ENCODE measurements at places on chromosomes 2 and 18. TPM values are rescaled to one million over a fixed set of nuclear protein-coding genes. Genes with fewer than 3 reads are reported as not detected.

VIL1 gene
- not detected for polyA plus RNA-seq

GRCh38 chr2:219565130-219566080 lies 5.9 kb downstream of the OBSL1 start:
- H3K27ac ChIP-seq, result no peak overlapping the region
- no peaks in the 10 kb centered on the region for H3K36me3 ChIP-seq
- H3K4me3 ChIP-seq, result no peak overlapping the region

SATB2 gene
- 3.8 TPM for polyA plus RNA-seq

GRCh38 chr2:66872081-66872985 lies 437.4 kb downstream of the MEIS1 start:
- H3K27ac ChIP-seq, result peak overlapping the region; percentile 60
- no peaks in the 10 kb centered on the region for H3K27me3 ChIP-seq
- DNase-seq, result peak; percentile 64
- H3K36me3 ChIP-seq, result no peaks in the 10 kb centered on the region

DNA sequence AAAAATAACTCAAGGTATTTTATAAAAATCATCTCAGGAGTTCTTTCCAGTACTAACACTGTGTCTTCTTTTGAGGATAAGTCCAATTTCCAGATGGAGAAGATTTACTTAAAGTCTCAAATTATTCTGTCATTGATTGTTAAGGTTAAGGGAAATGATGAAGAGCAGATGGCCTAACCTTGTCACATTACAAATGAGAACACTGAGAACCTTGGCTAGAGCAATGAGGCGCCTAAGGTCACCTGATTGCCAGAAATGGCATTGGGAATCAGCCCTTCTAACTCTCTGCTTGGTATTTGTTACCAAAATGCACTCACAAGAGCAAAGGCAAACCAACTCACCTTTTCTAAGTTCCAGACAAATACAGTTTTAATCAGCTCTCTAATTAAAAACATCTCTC lies 835.1 kb downstream of the RNF144A start:
- DNase-seq, result no peak
- no peaks in the 10 kb centered on the region for H3K4me1 ChIP-seq
- H3K36me3 ChIP-seq, result no peaks in the 10 kb centered on the region
- H3K4me3 ChIP-seq, result no peak overlapping the region

ZNF407 gene
- 4.4 TPM for polyA plus RNA-seq

GRCh38 chr2:11074246-11074820 lies 80.9 kb upstream of the SLC66A3 start:
- peak overlapping the region; percentile 59 for H3K27ac ChIP-seq
- H3K4me1 ChIP-seq, result no peaks in the 10 kb centered on the region
- no peak for DNase-seq
- H3K36me3 ChIP-seq, result no peaks in the 10 kb centered on the region
- no peaks in the 10 kb centered on the region for H3K27me3 ChIP-seq

GRCh38 chr2:102336502-102336945 lies 19.1 kb upstream of the IL18R1 start:
- no peak overlapping the region for H3K27ac ChIP-seq
- H3K4me3 ChIP-seq, result no peak overlapping the region
- no peak for DNase-seq

- no peak overlapping the region for H3K27ac ChIP-seq
- no peaks in the 10 kb centered on the region for H3K36me3 ChIP-seq
- H3K4me3 ChIP-seq, result no peak overlapping the region
Measured at GRCh38 chr2:107418708-107419107, 408.0 kb upstream of the RGPD4 start.

DNA sequence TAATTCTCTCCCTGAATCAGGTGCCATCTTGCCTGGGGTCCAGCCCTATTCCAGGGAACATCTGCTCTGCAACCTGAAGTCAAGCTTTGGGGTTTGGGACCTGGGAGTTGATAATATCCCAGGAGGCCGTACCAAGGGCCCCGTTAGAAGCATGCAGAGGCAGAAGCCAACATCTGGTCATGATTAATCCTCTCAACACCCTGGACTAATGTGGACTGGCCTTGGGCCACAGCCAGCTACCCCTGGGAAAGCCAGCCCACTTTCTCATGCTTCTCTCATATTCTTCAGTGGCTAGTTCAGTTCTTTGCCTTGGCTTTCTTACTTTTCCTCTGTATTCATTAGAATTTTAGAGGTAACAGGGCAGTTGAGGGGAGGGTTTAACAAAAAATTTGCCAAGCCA lies 515.6 kb upstream of the NRP2 start:
- H3K27ac ChIP-seq, result no peak overlapping the region
- no peaks in the 10 kb centered on the region for H3K27me3 ChIP-seq
- no peak overlapping the region for H3K4me3 ChIP-seq
- H3K4me1 ChIP-seq, result no peaks in the 10 kb centered on the region
- no peaks in the 10 kb centered on the region for H3K36me3 ChIP-seq

DNA sequence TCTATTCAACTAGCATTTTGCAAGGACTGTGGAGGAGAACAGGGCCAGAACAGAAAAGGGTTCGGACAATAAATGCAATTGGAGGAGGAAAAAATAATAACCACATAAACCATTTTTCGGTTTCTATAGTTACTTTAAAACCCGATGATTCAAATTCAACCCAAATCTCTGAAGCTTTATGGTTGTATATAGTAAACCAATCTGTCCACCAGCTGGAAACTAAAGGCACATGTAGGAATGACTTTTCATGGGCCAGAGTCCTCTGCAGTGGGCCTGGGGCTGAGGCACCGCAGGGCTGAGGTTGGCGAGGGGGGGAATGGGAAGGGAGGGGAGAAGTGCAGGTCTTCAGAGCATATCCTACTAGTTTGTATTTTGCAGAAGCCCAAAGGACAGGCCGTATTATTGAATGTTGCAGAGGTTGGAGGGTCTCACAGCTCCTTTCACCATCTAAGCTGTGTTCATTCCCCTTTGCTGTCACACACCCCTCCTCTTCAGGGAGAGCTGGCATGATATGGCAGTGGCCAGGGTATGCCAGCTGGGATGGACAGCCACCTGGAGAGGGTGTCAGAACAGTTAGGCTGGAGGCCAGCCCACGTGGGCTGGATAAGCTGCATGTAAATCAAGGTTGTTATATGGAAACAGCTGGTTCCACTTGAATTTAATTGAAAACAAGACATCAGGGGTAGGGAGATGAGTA lies 267.1 kb downstream of the PRKCE start:
- no peak for DNase-seq
- no peak overlapping the region for H3K27ac ChIP-seq
- no peaks in the 10 kb centered on the region for H3K4me1 ChIP-seq
- no peak overlapping the region for H3K4me3 ChIP-seq

DNA sequence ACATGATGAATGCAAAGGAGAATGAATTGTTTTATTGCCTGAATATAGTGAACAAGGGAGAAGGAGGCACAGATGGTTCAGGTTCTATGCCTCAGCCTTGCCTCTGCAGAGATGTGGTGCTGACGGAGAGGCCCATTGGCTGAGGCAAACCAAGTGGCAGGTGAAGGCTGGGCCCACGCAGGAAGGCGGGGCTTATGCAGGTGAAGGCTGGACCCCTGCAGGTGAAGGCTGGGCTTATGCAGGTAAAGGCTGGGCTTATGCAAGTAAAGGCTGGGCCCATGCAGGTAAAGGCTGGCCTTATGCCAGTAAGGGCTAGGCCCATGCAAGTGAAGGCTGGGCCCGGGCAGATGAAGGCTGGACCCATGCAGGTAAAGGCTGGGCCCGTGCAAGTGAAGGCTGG lies 414.7 kb downstream of the LRATD1 start:
- H3K4me1 ChIP-seq, result peaks cover 6% of the 10 kb centered on the region
- DNase-seq, result no peak

HES6 gene
- polyA plus RNA-seq, result 0.82 TPM

MALL gene
- 3.6 TPM for polyA plus RNA-seq

DNA sequence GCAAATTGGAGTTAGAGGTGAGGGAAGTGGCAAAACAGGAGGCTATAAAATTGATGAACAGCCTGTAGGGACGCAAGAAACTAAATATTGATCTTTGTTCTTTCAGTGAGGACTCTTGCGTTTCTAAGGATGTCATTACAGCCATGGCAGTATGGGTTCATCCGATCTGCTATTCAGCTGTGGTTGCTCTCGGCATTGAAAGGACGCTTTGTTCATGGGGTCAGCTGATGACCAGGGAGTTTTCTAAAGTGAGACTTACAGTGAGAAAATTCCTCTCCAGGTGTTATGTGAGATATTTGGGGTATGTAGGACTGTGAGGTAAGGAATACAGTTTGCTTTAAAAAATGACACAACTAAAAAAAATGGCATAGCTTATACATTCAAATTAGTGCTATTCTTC lies 52.7 kb upstream of the PELI1 start:
- H3K4me1 ChIP-seq, result no peaks in the 10 kb centered on the region
- H3K27ac ChIP-seq, result no peak overlapping the region
- no peak for DNase-seq
- no peak overlapping the region for H3K4me3 ChIP-seq

CNGA3 gene
- 0.03 TPM for polyA plus RNA-seq

DNA sequence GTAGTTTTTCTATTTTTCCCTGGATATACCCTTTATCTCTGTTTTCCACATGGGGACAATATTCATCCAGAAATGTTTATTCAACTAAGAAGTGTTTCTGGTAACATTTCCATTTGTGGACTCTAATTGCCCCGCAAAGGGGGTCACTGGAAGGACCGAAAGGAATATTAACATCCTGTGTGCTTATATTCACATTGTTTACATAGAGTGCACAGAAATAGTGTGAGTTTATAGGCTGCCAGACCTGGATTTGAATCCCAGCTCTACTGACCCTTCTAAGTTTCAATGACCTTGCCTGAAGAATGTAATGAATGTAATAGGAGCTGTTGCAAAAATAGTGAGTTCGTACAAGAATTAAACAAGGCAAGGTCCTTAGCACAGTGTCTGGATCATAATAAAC lies 152.9 kb upstream of the NCKAP5 start:
- DNase-seq, result no peak
- no peak overlapping the region for H3K4me3 ChIP-seq
- H3K27me3 ChIP-seq, result no peaks in the 10 kb centered on the region
- H3K27ac ChIP-seq, result no peak overlapping the region
- H3K36me3 ChIP-seq, result no peaks in the 10 kb centered on the region

TCF7L1 gene
- polyA plus RNA-seq, result 1.9 TPM

GRCh38 chr18:59502274-59503175 lies 143.5 kb upstream of the LMAN1 start:
- H3K4me1 ChIP-seq, result peaks cover 31% of the 10 kb centered on the region
- DNase-seq, result peak; percentile 97
- no peaks in the 10 kb centered on the region for H3K36me3 ChIP-seq
- H3K27me3 ChIP-seq, result no peaks in the 10 kb centered on the region
- H3K27ac ChIP-seq, result peak overlapping the region; percentile 85
- H3K4me3 ChIP-seq, result peak overlapping the region; percentile 11

LYG1 gene
- 0.34 TPM for polyA plus RNA-seq

DNA sequence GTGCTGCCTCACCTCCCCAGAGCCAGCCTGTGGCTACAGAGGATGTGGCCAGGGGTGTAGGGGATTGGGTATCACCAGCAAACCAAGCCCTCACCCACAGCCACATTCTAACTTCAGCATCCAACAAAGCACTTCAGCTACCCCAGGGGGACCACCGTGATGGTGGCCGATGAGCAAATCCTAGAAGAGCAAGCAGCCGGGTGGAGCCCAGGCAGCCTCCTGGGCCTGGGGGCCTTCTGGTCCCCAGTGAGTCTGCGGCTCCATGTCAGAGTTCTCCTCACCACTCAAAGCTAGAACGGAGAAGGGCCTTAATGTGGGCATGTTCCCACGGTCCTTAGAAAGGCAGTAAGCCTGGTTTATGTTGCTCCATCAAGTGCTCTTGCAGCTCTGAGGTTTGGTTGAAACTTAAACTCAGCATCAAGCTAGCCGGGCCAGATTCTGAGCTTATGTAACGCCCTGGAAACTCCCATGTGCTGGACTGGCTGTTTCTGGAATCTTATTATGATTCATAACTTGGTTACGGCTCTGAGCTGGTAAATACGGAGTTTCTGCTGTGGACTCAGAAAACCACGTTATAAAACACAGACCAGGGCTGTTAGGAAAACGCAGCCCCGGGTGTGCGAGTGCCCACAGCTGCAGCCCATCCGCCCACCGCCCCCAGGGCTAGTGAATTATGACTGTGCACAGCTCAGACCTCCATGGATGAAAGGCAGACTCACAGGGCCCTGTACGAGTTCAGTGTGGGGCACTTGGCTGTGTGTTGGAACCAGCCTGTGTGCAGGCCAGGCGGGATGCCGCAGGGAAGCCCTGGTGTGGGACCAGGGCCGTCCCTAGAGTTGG lies 99.8 kb downstream of the SEPTIN10 start:
- H3K36me3 ChIP-seq, result no peaks in the 10 kb centered on the region
- peak; percentile 86 for DNase-seq
- H3K27ac ChIP-seq, result peak overlapping the region; percentile 63
- peaks cover 12% of the 10 kb centered on the region for H3K4me1 ChIP-seq

GRCh38 chr18:29147944-29148343 lies 971.0 kb upstream of the CDH2 start:
- no peaks in the 10 kb centered on the region for H3K36me3 ChIP-seq
- peak overlapping the region; percentile 18 for H3K27ac ChIP-seq
- H3K27me3 ChIP-seq, result no peaks in the 10 kb centered on the region
- H3K4me3 ChIP-seq, result no peak overlapping the region
- no peaks in the 10 kb centered on the region for H3K4me1 ChIP-seq

PLCD4 gene
- 4.1 TPM for polyA plus RNA-seq

DNA sequence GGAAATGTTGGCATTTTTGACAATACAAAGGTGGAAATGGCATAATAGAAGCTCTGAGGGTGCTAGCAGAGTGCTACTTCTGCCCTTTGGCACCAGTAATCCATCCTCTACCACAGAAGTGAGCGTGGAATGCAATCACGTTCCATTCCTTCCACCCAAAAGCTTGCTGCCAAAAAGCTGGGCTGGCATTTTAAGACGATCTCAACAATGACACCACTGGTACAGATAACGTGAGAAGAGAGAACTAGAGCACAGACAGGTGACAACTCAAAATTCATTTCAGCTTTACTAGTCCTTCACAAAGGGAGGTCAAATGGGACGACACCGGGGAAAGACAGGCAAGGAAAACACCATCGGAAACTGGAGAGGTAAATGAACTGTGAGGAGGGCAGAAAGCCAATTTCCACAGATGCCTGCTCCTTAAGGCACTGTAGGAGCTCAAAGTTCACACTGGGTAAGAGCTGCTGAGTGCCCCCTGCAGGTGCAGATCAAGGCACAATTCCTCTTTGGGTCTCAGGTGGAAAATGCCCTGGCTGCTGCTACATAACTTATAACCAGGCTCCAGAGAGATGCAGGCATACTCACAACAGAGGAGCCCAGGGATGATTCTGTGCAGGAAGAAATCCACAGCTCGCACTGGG lies 50.7 kb upstream of the RNU4ATAC start:
- DNase-seq, result peak; percentile 78
- H3K36me3 ChIP-seq, result no peaks in the 10 kb centered on the region
- H3K4me1 ChIP-seq, result peaks cover 8% of the 10 kb centered on the region
- H3K27me3 ChIP-seq, result no peaks in the 10 kb centered on the region

DNA sequence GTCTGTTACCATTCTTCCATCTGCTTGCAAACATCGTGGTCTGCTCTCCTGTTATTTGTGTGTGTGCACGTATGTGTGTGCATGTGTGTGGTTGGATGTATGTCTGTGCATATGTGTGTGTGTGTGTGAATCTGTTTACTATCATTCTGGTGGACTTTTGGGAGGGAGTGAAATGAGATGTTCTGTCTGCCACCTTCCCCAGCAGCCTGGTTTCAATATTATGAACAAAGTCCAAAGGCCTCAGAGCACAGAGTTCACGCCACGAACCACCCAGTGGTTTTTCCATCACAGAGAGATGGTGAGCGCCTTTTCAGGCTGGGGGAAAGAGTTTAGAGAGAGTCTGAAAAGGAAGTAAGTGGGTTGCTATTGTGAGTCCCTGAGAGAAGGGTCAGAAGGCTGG lies 67.1 kb upstream of the YWHAQ start:
- no peak overlapping the region for H3K27ac ChIP-seq
- H3K4me3 ChIP-seq, result no peak overlapping the region
- H3K27me3 ChIP-seq, result no peaks in the 10 kb centered on the region
- peaks cover 11% of the 10 kb centered on the region for H3K4me1 ChIP-seq
- no peaks in the 10 kb centered on the region for H3K36me3 ChIP-seq

GRCh38 chr2:62624855-62625254 lies 80.7 kb upstream of the EHBP1 start:
- H3K27ac ChIP-seq, result no peak overlapping the region
- no peak overlapping the region for H3K4me3 ChIP-seq
- no peaks in the 10 kb centered on the region for H3K27me3 ChIP-seq
- DNase-seq, result no peak
